RWPE1 (cell line): ENCODE measurements at places on chromosomes 13 and 19.

DNA sequence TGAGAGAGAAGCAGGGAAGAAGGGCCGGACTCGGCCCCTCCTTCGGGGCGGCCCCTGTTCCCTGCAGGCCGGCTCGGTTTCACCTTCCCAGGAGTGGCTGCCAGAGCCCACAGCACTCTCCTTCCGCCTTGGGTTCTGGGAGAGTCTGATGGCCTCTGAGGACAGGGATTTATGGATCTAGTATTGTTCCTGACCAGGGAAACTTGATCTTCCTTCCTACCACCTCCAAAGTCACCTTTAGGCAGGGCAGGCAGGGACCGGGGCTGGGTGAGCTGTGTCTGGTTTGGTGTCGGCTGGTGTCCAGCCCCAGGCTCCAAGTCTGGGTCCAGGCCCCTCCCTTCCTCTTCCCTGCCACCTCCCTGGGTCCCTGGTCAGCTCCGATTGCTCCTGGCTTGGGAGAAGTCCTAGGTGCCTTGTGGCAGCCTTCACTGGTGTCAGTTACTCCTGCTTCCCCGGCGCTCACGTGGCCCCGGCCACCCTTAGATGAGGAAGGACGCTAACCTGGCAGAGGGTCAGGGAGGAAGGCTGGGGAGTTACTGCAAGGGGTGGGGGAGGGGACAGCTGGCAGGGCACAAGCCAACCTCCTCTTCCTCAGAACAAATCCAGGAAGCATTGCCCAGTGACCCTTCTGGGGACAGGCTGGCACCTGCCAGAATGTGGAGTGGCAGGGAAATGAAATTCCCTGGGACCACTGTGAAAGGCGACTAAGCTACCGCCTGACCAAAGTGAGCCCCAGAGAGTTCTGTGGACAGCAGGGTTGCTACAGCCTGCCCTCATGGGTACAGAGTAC lies 18.8 kb downstream of the RFX1 start:
- DNase-seq = no peak

DNA sequence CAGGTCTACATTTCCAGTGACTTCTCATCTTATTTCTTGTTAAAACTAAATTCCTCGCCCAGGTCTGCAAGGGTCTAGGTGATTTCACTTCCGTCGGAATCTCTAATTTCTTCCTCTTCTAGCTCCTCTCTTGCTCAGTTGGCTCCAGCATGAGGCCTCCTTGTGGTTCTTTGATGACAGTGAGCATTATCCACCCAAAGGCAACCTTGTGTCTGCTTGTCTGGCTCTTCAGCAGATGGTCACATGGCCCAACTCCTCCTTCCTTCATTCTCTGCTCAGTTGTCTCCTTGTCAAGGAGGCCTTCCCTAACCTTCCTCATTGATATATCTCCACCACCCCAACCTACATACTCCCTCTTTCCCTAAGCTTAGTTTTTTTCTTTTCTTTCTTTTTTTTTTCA lies 1391.4 kb downstream of the EFNB2 start:
- DNase-seq = no peak

- peak; percentile 25 for DNase-seq
Measured at GRCh38 chr19:29714953-29715700, at the start of gene C19orf12. Gene C19orf12 (minus strand): TSS chr19:29715261. CDS start chr19:29708413, 6,848 bp downstream.

DNA sequence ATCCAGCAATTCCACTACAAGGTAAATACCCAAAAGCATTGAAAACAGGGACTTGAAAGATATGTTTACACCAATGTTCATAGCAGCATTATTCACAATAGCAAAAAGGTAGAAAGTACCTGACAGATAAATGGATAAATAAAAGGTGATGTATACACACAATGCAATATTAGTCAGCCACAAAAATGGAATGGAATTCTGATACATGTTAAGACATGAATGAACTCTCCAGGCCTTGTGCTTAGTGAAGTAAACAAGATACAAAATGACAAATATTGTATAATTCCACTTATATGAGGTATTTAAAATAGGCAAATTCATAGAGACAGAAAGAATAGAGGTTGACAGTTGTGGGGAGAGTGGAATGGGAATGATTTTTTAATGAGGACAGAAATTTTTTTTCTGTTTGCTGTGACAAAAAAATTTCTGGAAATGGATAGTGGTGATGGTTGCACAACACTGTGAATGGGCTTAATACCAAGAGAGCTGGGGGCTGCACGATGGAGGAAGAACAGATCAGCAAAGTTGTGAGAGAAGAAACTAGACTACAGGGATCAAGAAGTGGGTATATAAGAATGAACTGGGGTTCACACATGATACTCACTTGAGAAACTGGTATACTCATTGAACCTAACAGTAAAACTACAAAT lies 137.2 kb downstream of the MZT1 start:
- DNase-seq = peak; percentile 5

DNA sequence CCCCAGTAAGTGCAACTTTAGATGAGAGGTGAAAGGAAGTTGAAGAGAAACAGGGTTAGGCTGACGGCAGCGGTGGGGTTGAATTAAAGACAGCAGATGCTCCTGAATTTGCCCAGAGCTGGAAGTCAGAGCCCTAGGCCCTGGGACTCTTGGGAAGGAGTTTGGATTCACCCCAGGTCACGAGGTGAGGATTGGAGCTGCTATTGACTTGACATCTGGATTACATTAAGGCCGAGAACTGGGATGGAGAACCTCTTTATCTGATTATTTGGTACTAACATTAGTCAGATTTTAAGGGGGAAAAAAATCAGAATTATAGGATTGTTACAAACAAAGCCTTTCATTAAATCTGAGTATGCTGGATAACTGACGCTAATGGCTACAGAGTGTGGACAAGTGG lies 367.2 kb downstream of the ZNF536 start:
- no peak for DNase-seq

DNA sequence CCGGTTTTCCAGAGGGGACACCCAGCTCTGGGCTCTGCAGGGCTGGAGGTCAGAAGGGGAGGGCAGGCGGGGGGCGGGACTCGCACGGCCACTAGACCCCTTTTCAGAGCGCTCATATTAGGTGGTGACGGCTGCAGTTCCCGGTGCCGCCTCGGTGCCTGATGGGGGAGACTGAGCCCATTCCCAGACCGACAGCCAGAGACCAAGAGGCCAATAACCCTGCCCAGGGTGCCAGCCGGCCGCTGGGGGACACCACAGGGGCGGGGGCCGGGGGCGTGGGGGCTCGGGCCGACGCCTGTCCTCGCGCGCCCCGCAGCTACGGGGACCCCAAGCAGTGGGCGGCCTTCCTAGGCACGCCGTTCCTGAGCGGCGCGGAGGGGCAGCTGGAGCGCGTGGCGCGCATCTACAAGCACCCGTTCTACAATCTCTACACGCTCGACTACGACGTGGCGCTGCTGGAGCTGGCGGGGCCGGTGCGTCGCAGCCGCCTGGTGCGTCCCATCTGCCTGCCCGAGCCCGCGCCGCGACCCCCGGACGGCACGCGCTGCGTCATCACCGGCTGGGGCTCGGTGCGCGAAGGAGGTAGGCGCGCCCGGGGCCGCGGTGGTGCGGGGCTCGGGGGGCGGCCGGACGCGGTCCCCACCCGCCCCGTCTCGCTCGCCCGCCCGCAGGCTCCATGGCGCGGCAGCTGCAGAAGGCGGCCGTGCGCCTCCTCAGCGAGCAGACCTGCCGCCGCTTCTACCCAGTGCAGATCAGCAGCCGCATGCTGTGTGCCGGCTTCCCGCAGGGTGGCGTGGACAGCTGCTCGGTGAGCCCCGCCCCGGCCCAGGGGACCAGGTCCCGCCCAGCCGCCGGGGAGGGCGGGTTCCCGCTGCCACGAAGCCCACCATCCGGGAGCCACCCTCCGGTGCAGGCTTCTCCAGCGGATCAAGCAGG lies 2.4 kb downstream of the TIMM13 start:
- no peak for DNase-seq

DNA sequence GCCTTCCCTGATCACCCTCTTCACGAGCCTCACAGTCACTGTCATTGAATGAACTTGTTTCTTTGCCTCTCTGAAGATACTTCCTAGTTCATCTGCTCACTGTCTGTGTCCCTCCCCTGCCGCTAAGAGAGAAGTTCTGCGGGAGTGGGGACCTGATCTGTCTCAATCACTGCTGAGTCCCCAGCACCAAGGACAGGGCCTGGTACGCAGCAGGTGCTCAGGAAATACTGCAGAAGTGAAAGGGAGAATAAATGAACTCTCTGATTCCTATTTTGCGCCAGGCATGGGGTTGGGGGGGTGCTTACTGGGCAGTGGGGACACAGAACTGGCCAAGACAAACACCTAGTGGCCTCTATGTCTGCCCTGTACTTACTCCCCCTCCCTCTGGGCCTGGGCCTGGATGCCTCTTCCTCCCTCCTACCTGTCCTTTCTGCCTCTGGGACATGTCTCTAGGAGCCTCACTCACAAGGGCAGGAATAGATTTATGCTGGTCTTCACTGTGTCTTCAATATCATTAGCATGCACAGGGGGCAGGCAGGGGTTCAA lies 17.5 kb downstream of the FCGBP start:
- no peak for DNase-seq

DNA sequence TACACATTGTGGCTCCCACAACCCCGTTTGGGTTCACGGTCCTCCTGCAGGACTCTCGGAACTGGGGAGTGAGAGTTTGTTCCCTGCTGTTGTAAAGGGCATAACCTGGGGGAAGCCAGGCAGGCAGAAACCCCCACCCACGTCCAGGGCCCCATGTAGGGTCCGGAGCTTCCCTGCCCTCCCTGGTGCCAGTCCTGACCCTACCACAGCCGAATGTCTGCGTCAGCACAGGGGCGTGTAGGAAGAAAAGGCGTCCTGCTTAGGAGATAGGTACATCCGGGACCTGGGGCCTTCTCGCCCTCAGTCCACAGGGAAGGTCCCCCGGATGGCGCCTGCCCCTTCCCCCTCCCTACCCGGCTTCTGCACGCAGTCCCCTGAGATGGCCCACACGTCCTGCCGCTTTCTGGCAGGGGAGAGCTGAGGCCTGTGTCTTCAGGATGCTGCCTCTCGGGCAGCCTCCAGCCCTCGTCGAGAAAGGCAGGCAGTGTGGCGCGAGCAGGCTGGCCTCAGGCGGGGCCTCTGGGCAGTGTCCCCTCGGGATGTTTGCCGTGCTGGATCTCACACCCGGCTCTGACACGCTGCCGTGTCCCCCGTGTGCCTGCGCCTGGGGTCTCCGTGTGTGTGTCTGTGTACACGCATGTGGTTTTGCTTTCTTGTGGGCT lies 19.1 kb downstream of the CSNK1G2 start:
- no peak for DNase-seq
